ENCODE measurements at places on chromosomes 12 and 14.

DNA sequence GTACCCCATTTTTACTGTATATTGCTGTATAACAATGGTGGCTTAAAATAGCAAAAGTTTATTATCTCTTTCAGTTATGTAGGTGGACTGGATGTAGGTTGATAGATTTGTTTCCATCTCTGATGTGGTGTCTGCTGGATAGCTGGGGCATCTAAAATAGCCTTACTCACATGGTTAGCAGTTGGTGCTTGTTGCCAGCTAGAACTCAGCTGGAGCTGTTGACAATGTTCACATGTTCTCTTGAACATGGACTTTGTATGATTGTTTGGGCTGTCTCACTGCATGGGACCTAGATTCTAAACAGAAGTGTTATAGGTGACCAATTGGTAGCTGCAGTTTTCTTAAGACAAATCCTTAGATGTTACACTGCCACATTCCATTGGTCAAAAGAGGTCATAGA, 126.9 kb downstream of the GPHN start:
- no peak for DNase-seq

DNA sequence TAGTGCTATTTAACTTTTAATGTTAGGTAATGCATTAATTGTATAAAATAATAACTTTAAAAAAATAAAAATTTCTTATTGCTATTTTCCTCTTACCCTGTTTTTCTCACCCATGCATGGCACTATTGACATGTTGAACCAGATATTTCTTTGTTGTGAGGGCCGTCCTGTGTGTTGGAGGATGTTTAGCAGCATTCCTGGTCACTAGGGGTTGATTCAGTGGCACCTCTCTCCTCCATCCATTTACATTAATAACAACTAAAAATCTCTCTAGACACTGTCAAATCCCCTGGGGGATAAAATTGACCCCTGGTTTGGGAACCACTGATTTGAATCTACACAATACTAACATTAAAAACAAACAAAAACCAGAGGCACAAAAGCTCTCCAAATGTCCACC, 147.5 kb upstream of the MIS18BP1 start:
- DNase-seq: no peak

DNA sequence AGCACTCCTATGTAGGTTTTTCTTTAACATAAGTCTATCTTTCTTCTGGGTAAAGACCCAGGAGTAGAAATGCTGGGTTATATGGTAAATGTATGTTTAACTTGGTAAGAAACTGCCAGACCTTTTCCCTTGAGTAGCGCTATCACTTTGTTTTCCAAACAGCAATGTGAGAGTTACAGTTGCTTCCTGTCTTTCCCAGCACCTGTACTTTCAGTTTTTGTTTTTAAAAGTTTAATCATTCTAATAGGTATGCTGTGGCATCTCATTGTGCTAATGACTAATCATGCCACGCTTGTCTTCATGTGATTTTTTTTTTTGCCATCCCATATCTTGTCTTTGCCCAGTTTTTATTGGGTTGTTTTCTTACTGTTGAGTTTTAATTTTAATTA, 28.1 kb downstream of the GIT2 start:
- DNase-seq: no peak

DNA sequence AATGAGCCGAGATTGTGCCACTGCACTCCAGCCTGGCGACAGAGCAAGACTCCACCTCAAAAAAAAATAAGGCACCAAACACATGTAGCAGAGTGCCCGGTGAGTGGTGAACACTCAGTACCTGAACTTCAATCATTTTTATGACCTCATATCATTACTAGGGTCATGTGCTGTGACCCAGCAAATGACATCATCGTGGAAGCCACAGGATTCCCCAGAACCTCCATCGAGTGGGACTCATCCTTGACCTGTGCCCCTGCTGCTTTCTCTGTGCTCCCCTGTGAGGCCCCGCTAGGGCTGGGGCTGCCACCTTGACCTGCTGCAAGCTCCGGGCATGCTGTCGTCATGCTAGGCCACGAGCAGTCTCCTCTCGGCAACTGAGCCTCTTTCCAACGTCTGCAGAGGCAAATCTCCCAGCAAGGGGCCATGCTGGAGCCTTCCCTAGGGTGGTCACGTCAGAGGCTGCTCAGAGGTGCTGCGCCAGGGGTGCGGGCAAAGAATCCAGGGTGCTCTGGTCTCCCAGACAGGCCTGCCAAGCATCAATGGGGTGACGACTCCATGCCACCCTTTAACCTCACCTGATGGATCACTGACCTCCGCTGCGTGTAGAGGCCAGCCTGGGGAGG, 18.5 kb downstream of the GLTP start:
- no peak for DNase-seq

GRCh38 chr12:48907245-48907644, 18.0 kb downstream of the FKBP11 start:
- DNase-seq: no peak

GRCh38 chr12:5643266-5643665, 211.4 kb downstream of the NTF3 start:
- no peak for DNase-seq

DNA sequence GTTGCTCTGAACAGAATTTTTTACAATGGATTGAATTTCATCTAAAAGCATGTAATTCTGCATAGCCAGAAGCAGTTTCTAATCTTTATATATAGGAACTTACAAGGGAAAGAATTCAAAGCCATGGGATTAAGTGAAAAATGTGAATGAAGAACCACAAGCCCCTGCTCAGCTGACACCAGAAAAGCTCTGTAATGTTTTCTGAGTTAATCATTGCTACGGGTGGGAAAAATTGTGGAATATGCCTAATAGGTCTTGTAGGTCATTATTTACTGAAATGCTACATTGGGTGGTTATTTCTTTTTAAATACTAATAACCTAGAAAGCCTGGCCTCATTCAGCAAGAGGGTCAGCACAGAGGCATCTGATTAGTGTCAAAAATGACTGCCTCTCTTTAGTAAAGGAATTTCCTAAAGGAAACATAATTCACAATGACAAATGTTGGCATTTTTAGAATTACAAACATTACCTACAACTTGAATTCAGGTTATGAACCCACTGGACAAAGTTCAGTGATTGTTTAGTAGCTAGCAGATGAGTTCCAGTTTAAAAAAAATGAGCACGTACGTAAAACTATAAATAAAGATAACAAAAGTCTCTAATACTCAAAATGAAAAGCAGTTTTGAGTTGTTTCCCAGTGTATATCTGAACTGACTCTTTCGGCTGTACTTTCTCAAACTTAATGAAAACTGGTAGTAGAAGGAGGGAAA, 75.3 kb downstream of the BMP4 start:
- DNase-seq: no peak

GRCh38 chr14:68544081-68544892, 248.6 kb downstream of the ZFP36L1 start:
- no peak for DNase-seq

DNA sequence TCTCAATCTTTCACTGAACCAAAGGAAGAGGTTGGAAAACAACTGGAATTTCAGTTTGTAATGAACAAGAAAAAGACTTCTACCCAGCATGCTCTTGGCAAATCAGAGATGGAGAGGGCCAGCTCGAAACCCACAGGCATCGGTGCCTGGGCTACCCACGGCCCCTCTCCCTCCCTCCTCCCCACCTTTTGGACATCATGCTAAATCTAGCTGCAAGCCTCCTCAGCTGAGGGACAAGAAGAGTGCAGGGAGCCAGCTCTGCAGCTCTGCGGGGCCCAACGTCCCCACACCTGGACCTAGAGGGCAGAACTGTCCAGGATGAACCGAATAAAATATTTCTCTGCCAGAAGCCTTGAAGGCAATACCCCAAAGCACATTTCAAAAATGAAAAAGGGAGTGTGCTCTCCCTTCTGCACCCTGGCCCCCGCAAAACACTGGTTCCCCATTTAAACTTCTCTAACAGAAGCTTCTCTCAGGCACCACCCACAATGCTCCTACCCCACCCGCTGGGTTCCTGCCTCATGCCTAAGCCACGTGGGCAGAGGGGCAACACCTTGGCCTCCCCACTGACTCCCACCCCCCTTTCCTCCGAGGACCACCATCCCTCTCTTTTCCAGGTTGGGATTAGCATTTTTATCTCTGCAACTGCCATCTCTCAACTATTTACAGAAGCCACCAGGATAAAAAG, 8.2 kb downstream of the CAMKK2 start:
- DNase-seq: no peak

DNA sequence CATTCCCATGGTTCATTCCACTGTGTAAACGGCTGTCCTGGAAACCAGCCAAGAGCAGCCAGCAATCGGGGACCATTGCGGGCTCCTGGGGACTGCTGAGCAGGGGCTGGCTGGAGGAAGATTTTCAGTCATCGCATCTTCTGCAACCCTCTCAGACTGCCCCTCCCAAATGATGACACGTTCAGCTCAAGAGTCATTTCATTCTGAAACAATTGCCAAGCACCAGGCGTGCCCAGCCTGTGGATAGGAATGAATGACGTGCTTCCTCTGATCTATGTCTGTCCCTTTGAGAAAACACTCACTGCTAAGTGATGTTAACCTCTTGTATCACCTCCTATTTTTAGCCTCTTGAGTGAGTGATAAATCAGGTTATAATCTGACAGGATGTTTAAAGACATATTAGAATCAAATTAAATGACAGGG, 62.0 kb downstream of the NDUFA12 start:
- DNase-seq: peak; percentile 18

Measured in effector memory CD4-positive, alpha-beta T cell (primary cell).